H1 (cell line): ENCODE measurements at places on chromosomes 4 and X.

DNA sequence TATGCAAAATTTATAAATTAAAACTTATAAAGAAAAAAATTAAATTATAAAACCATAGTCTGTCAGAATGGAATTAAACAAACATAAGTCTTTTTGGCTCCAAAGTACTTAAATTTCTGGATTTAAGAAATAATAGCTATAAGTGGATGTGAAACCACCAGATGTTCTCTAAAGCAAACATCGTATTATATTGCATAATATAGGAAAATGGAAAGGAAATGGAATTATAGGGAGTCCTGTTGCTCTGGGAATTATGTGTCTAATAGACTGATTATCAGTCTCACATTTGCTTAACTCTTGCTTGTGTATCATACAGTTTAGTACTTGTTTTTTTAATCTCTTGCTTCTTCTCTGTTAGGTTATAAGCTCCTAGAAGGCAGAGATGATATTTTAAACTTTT lies 819.2 kb downstream of the RAPGEF2 start:
- no peak overlapping the region for H3K4me3 ChIP-seq
- H3K4me1 ChIP-seq, result no peaks in the 10 kb centered on the region
- H3K36me3 ChIP-seq, result no peaks in the 10 kb centered on the region
- no peak overlapping the region for H3K27ac ChIP-seq
- DNase-seq, result no peak
- no peaks in the 10 kb centered on the region for H3K27me3 ChIP-seq

GRCh38 chr4:129747756-129748155 lies 651.8 kb downstream of the C4orf33 start:
- no peak overlapping the region for H3K4me3 ChIP-seq
- H3K27ac ChIP-seq, result no peak overlapping the region
- DNase-seq, result no peak

- peak; percentile 78 for DNase-seq
- H3K4me3 ChIP-seq, result peak overlapping the region; percentile 78
- H3K4me1 ChIP-seq, result peaks cover 5% of the 10 kb centered on the region
- H3K27me3 ChIP-seq, result no peaks in the 10 kb centered on the region
- no peaks in the 10 kb centered on the region for H3K36me3 ChIP-seq
These were observed 1.5 kb downstream of the GRID2 start for GRCh38 chr4:92305148-92305877.

GRCh38 chr4:1809754-1810502 lies 16.8 kb downstream of the FGFR3 start:
- H3K4me1 ChIP-seq, result no peaks in the 10 kb centered on the region
- peak; percentile 98 for DNase-seq
- H3K27me3 ChIP-seq, result no peaks in the 10 kb centered on the region
- no peak overlapping the region for H3K27ac ChIP-seq
- H3K4me3 ChIP-seq, result no peak overlapping the region

GRCh38 chr4:20576861-20577260 lies 123.4 kb upstream of the PACRGL start:
- H3K36me3 ChIP-seq, result no peaks in the 10 kb centered on the region
- DNase-seq, result no peak
- H3K27me3 ChIP-seq, result no peaks in the 10 kb centered on the region
- no peak overlapping the region for H3K27ac ChIP-seq
- H3K4me1 ChIP-seq, result peaks cover 3% of the 10 kb centered on the region; the same call in 1 of the 2 replicates
- H3K4me3 ChIP-seq, result no peak overlapping the region

GRCh38 chr4:105106426-105106825 lies 40.2 kb upstream of the TET2 start:
- no peaks in the 10 kb centered on the region for H3K36me3 ChIP-seq
- no peak for DNase-seq
- no peak overlapping the region for H3K27ac ChIP-seq
- no peaks in the 10 kb centered on the region for H3K4me1 ChIP-seq
- H3K4me3 ChIP-seq, result no peak overlapping the region
- no peaks in the 10 kb centered on the region for H3K27me3 ChIP-seq

DNA sequence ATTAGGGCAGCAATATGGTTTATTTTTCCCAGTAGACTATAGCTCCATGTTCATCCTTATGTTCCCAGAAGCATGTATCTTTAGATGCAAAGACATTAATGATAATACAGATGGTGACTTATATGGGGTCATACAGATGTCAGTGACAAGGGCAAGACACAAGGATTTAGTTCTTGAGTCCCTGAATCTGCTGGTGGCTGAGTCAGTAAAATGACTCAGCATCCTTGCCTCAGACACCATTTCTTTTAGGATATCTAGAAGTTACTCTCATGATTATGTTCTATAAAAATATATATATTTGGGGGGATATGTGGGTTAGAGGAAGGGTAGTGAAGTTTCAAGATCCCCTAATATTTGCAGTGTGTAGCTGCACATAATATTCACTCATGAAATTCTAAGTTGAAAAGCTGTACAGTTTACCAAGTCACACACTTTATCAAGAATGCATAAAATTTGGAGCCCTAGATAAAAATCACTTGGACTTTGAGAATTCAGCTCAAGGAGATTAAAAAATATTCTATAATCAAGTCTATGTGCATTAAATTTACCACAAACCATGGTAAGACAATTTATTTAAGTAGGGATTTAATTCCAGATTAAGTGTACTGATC lies 101.9 kb downstream of the LNX1 start:
- H3K4me1 ChIP-seq, result no peaks in the 10 kb centered on the region
- H3K36me3 ChIP-seq, result no peaks in the 10 kb centered on the region
- H3K4me3 ChIP-seq, result no peak overlapping the region
- no peaks in the 10 kb centered on the region for H3K27me3 ChIP-seq
- no peak for DNase-seq
